ENCODE measurements at places on chromosomes 5 and 9.

- peaks cover 33% of the 10 kb centered on the region for H3K27me3 ChIP-seq
- no peaks in the 10 kb centered on the region for H3K36me3 ChIP-seq
- DNase-seq, result no peak
- H3K4me1 ChIP-seq, result no peaks in the 10 kb centered on the region
- H3K27ac ChIP-seq, result no peak overlapping the region
Observed at GRCh38 chr5:137176126-137176525, 323.0 kb downstream of the SPOCK1 start.

DNA sequence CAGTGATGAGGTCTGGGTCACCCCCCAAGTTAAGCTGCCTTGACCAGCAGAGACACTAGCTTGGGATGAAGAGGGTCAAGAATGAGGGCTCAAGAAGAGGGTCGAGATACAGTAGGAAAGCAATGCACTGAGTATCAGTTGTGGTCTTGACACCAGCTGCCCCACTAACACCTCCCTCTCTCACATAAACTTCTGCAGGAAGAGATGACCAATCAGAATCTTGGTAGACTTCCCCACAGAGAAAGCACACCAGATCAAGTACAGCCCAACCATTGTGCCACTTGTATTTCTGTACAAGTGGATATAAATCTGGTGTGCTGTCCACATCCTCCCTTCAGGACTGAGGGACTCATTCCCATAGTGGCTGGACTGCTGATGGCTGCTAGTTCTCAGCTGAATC, 101.2 kb upstream of the ELL2 start:
- H3K4me3 ChIP-seq, result no peak overlapping the region
- DNase-seq, result no peak
- peaks cover 3% of the 10 kb centered on the region for H3K4me1 ChIP-seq
- H3K27ac ChIP-seq, result no peak overlapping the region

DNA sequence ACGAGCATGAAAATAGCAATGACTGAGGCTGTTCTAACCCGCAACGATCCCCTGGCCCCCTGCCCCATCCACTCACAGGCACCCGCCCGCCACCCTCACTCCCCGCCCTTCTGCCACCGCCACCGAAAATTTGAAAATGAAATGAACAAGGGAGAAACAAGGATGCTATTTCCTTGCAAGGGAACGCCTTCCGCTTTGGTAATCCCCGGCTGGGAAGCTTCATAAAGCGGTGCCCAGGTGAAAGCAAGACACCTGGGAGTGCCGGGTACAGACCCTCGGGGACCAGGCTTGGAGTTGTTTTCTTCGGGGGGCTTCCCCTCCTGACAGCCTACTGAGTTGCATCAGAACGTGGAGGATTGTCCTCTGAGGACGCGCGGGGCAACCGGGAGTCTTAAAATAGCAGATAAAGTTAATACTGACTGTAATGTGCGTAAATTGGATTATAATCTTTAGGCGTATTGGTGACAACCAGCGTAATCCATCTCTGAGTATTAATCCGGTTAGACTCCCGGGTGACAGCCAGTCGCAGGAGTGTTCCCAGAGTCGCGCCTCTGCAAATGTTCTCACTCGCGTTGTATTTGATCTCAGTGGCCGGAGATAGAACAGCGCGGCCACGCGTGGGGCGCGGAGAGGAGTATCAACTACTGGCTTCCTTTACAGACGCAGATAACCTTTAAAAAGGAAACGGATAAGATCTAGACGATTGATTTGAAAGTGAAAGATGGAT, 885 bp upstream of the MLLT3 start:
- peak overlapping the region; percentile 97 for H3K27ac ChIP-seq
- DNase-seq, result peak; percentile 39
- H3K36me3 ChIP-seq, result no peaks in the 10 kb centered on the region
- no peaks in the 10 kb centered on the region for H3K27me3 ChIP-seq

- no peaks in the 10 kb centered on the region for H3K36me3 ChIP-seq
- H3K4me1 ChIP-seq, result peaks cover 20% of the 10 kb centered on the region
- peak overlapping the region; percentile 8 for H3K27ac ChIP-seq
- peak overlapping the region; percentile 21 for H3K4me3 ChIP-seq
- H3K27me3 ChIP-seq, result peaks cover 11% of the 10 kb centered on the region
- no peak for DNase-seq
Observed at GRCh38 chr5:127013407-127013806, 17.0 kb downstream of the MARCHF3 start.

DNA sequence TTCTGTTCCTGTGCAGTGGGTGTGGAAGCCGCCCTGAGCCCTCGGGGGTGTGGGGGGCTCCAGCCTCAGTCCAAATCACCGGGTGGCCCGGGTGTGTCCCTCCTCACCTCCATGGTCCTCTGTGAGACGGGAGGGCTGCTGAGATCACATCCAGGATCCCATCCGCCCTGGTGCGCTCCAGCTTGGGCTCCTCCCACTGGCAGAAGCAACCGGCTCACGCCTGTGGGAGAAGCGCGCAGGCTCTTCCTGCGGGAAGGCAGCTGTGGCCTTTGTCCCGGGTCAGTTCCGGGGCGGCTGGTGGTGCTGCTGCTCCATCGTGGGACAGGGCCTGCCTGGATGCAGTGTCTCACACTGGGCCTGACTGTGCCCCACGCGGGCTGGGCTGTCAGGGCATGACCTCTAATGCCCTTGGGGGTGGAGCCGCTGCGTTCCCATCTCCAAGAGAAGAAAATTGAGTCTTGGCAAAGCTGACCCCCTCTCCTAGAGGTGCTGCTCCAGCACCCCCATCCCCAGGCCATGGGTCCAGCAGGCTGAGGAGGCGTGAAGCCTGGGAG, 18.5 kb downstream of the OLFM1 start:
- no peak overlapping the region for H3K27ac ChIP-seq
- no peak for DNase-seq
- H3K4me1 ChIP-seq, result peaks cover 9% of the 10 kb centered on the region
- peaks cover 58% of the 10 kb centered on the region for H3K27me3 ChIP-seq
- peaks cover 2% of the 10 kb centered on the region for H3K36me3 ChIP-seq

GRCh38 chr9:31799953-31800609, 584.4 kb upstream of the ACO1 start:
- H3K36me3 ChIP-seq, result no peaks in the 10 kb centered on the region
- no peak for DNase-seq
- H3K27me3 ChIP-seq, result peaks cover 14% of the 10 kb centered on the region
- H3K4me1 ChIP-seq, result peaks cover 3% of the 10 kb centered on the region
- H3K4me3 ChIP-seq, result no peak overlapping the region

DNA sequence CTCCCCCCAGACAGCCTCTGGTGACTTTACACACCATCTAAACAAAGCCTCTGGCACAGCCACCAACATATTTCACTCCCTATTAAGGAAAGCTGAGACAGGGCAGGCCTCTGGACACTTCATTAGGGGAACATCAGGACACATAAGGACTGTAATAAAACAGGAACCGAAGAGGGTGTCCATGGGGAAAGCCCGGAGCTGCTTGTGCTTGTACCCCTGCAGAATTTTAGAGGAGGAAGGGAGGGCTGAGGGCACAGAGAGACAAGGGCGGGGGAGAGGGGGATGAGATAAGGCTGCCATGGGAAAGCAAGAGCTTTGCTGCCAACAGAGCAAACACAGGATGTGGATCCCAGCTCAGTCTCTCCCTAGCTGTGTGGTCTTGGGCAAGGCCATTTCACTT, 138.4 kb downstream of the ASTN2 start:
- H3K36me3 ChIP-seq, result no peaks in the 10 kb centered on the region
- no peak overlapping the region for H3K27ac ChIP-seq
- no peaks in the 10 kb centered on the region for H3K4me1 ChIP-seq
- no peak overlapping the region for H3K4me3 ChIP-seq
- DNase-seq, result no peak

- no peaks in the 10 kb centered on the region for H3K27me3 ChIP-seq
- H3K4me1 ChIP-seq, result no peaks in the 10 kb centered on the region
- no peak for DNase-seq
- H3K36me3 ChIP-seq, result no peaks in the 10 kb centered on the region
Observed at GRCh38 chr9:93253633-93254032, 69.7 kb downstream of the WNK2 start.

Measured in T-helper 17 cell (primary cell).